ENCODE measurements at places on chromosomes 2 and 18. TPM values are rescaled to one million over a fixed set of nuclear protein-coding genes. Genes with fewer than 3 reads are reported as not detected.

The GKN2 gene
- not detected for total RNA-seq

The KYNU gene
- not detected for total RNA-seq

The CFAP65 gene
- total RNA-seq, result not detected

The KATNAL2 gene
- total RNA-seq, result 1.1 TPM

The DTYMK gene
- total RNA-seq, result 93.1 TPM

The IL36B gene
- total RNA-seq, result not detected

The DCC gene
- not detected for total RNA-seq

The SCN3A gene
- 0.30 TPM for total RNA-seq

The IL1RN gene
- total RNA-seq, result 4.8 TPM

The LYG2 gene
- total RNA-seq, result not detected

The TUBA4B gene
- not detected for total RNA-seq

The NT5DC4 gene
- total RNA-seq, result not detected

The SPATA3 gene
- total RNA-seq, result 1.3 TPM

The SLC11A1 gene
- total RNA-seq, result 0.09 TPM

The TSPYL6 gene
- not detected for total RNA-seq

The GPR155 gene
- total RNA-seq, result 11.3 TPM

The FLACC1 gene
- total RNA-seq, result 0.48 TPM

The CHAC2 gene
- 17.4 TPM for total RNA-seq

The BIRC6 gene
- total RNA-seq, result 66.1 TPM

The CKAP2L gene
- total RNA-seq, result 46.7 TPM

The ANKRD39 gene
- total RNA-seq, result 23.6 TPM

The GDF7 gene
- 0.02 TPM for total RNA-seq

The ABCG5 gene
- total RNA-seq, result not detected

The PHLPP1 gene
- total RNA-seq, result 6.8 TPM

The RHBDD1 gene
- 38.1 TPM for total RNA-seq

The DCDC2C gene
- not detected for total RNA-seq

The TAF4B gene
- 24.0 TPM for total RNA-seq

The TEX44 gene
- total RNA-seq, result not detected

The TPRKB gene
- total RNA-seq, result 23.3 TPM

The SNORC gene
- 2.1 TPM for total RNA-seq

The KCNJ3 gene
- not detected for total RNA-seq

The ASB18 gene
- not detected for total RNA-seq
